ENCODE measurements at places on chromosomes 2 and 18.

GRCh38 chr2:78546843-78547242 is 478.7 kb upstream of the REG3G start:
- no peak for DNase-seq

- DNase-seq = no peak
Measured at GRCh38 chr2:229412686-229413085, 141.6 kb upstream of the PID1 start.

DNA sequence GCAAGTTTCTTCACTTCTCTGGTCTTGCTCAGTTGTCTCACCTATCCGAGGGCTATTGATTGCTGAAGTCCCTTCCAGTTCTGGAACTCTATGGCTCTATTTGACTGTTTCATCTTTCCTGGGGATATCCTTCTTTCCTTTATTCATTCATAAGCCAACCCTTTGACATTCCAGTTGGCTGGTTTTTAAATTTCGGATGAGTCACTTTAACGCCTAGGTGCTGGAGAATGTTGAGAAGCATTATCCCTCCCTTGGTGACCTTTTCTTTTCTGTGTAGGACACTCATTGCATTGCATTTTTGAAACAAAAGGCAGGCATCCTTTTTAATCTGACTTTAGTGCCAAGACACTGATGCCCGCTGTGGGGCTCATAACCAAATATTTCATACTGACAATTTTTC is 307.1 kb downstream of the TSN start:
- DNase-seq = no peak

DNA sequence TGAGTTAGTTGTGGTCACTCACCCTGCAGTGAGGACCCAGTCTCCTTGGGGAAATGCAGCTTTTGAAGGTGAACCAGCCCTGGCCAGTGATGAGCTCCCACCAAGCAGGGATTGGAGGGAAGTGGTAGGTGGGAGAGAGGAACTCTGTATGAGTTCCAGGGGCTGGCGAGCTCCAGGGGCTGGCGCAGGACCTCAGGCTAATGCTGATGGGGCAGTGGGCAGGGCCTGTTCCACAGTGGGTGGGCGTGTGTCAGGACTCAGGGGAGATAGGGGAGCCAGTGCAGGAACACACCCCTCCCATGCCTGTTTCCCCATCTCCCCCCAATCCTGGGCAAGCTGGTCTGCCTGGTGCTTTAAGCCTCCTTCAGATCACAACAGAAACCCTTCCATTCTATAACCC is 208.4 kb downstream of the DYSF start:
- DNase-seq = no peak

GRCh38 chr2:112055730-112056625 is 909 bp downstream of the TMEM87B start:
- no peak for DNase-seq

GRCh38 chr18:40404284-40404683 is 1550.8 kb upstream of the PIK3C3 start:
- no peak for DNase-seq

Data from NCI-H526 treated with DMSO at 0.1 percent for 48 hours (cell line).